ENCODE measurements at places on chromosomes 4 and X.

DNA sequence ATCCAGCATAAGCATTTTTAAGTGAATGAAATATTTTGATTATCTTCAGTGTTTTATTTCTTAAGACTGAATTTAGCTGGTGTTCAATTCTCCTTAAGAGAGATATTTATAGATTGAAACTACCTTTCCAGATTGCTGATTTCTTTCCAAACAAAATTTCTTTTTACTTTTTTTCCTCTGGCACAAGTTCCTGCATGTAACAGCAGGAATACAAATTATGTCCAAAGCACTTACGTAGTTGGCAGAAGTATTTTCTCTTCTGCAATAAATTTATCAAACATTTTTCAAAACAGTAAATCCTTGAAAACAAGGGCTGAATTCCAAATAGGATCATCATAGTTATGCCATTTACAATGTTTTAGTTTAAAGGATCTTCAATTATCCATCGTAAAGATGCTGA, 412.6 kb downstream of the IQCM start:
- DNase-seq: no peak

DNA sequence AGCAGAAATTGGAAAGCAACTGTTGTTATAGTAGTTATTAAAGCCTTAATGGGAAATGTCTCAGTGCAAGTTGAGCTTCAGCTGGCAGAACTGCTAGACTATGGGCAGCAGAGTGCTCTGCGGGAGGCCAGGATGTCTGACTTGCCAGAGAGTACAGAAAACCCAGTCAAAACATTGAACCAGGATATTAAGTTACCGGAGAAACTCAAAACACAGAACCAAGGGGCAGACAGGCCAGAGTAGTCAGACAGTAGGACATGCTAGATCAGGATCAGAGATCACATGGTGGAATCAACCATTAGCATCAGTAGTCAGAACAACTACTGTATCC, 72.9 kb upstream of the TNIP3 start:
- no peak for DNase-seq

GRCh38 chr4:160745126-160745525, 1418.7 kb downstream of the FSTL5 start:
- no peak for DNase-seq

GRCh38 chr4:52660643-52661042, 1.5 kb upstream of the USP46 start:
- DNase-seq: no peak

GRCh38 chr4:165627128-165627527, 245.9 kb upstream of the TLL1 start:
- no peak for DNase-seq

DNA sequence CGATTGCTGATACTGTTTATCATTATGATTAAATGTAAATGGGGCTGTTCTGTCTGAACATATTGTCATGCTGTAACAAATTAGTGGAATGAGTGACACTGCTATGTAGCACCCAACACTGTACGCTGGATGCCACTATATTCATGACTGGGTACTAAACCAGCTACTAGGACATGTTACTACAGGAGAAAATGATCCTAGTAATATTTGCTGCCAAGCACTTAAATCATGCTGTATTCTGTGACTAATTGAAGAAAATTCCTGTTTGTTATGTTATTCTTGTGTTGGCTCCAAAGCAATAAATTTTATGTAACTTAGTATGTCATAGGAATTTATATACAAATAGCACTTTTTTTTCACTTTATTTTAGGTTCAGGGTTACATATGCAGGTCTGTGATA, 804.2 kb downstream of the CENPC start:
- DNase-seq: no peak

- peak; percentile 26 for DNase-seq
Measured at GRCh38 chr4:113040793-113041192, 8.7 kb upstream of the ANK2 start.

GRCh38 chr4:11367371-11367770, 61.3 kb downstream of the HS3ST1 start:
- DNase-seq: no peak

DNA sequence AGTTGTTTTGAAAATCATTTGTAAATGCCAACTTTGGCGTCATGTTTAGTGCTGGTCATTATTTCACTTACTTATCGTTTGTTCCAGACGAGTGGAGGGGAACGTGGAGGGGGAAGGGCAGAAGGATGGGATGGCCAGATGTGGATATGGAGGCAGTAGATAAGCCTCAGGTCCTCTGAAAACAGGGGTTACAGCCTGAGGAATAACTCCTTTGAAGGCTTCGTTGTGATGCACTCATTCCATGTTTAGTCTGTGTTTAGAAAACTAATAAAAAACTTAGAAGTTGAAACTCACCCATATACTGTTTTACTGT, 1.1 kb downstream of the MOB1B start:
- peak; percentile 10 for DNase-seq

DNA sequence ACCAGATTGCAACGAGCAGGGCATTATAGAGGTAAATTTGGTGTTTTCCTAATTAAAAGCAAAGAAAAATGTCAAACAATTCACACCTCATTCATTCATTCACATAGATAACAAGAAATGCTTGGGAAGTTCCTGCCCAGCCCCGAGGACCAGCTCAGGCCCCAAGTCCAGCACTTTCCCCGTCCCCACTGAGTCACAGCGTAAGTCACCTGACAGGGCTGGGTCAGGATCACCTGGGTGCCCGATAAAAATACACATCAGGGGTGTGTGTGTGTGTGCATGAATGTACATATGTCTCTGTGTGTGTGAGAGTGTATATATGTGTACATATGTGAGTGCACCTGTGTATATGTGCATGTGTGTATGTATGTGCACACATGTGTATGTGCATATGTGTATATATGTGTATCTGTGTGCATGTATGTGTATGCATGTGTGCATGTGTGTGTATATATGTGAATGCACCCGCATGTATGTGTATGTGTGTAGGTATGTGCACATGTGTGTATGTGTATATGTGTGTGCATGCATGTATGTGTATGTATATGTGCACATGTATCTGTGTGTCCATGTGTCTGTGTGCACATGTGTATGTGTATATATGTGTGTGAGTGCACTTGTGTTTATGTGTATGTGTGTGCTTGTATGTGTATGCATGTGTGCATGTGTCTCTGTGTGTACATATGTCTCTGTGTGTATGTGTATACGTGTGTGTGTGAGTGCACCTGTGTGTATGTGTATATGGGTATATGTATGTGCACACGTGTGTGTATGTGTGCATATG, 18.6 kb upstream of the SH3TC1 start:
- no peak for DNase-seq

DNA sequence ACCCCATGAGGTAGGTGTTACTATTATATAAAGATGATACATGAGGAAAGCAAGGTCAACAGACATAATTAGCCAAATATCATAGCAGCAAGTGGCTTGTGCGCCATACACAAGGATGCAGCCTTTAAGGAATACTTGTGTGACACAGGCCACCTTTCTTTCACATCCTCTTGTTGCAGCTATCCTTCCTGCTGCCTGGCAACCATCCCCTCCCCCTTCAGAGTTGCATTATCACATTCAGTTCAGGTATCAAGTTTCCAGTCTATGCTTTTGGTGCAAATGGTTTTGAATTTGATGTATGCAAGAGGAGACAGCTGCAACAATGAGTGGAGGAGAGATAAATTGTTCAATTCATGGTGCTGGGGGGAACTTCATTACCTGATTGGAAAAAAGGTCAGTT, 6.4 kb downstream of the ZCCHC18 start:
- peak; percentile 14 for DNase-seq

- DNase-seq: no peak
Measured at GRCh38 chrX:92283308-92283707, 504.1 kb downstream of the PCDH11X start.

GRCh38 chr4:108916638-108917037, 153.8 kb upstream of the ETNPPL start:
- DNase-seq: no peak

DNA sequence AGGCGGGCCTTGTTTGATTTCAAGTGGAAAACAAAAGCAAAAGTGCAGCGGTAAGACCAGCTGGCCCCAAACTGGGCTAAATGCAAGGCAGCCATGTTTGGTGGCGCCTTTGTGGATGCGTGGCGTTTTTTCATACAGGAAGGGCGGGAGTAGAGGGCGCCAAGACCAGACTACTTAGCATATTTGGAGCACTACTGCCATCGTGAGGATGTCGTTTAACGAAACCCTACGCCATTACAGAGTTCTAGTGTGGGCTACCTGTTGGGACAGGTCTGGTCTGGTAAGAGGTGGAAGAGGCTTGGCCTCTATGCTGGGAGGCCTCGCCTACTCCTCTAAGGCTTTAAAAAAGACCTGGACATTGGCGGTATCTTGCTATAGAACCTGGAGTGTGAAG, 230.7 kb upstream of the STK26 start:
- DNase-seq: peak; percentile 47

GRCh38 chrX:139560221-139560620, 29.7 kb downstream of the F9 start:
- no peak for DNase-seq

- no peak for DNase-seq
Measured at GRCh38 chrX:32280489-32280888, 930.9 kb downstream of the DMD start.

DNA sequence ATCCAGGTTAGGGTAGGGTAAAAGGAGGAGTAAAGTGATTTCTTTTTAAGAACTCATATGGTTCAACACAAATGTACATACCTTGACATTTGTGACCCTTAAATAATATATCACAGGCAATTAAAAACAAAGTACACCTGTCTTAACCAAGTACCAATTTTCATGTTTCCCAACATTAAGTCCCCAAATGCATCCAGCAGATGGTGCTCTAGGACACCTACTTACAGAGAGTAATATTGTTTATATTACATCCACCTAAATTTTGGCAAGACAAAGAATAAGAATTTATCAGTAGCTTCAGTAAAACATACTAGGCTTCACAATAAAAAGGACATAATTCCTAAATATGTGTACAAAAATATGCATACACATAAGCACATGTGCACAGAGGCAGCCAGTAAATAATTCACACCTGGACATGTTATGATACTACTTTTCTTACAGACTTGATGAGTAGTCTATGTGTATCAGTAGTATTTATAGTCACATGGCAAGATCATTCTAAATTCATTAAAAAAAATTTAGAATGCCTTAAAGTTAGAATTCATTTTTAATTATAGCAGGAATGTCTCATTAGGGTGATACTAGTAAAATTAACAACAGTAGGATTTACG, 219.7 kb downstream of the DCLK2 start:
- DNase-seq: peak; percentile 55
